ENCODE measurements at places on chromosomes 3 and 15.

- DNase-seq = peak; percentile 23
Measured at GRCh38 chr3:188345223-188345622, 191.3 kb downstream of the LPP start.

- DNase-seq = no peak
Measured at GRCh38 chr3:173135059-173135458, 6.0 kb downstream of the SPATA16 start.

- DNase-seq = no peak
Measured at GRCh38 chr15:92462424-92463125, 68.9 kb downstream of the ST8SIA2 start.

- DNase-seq = no peak
Measured at GRCh38 chr3:138222942-138223287, 35.8 kb downstream of the ARMC8 start.

GRCh38 chr15:68177742-68178141 lies 27.4 kb downstream of the CALML4 start:
- no peak for DNase-seq

DNA sequence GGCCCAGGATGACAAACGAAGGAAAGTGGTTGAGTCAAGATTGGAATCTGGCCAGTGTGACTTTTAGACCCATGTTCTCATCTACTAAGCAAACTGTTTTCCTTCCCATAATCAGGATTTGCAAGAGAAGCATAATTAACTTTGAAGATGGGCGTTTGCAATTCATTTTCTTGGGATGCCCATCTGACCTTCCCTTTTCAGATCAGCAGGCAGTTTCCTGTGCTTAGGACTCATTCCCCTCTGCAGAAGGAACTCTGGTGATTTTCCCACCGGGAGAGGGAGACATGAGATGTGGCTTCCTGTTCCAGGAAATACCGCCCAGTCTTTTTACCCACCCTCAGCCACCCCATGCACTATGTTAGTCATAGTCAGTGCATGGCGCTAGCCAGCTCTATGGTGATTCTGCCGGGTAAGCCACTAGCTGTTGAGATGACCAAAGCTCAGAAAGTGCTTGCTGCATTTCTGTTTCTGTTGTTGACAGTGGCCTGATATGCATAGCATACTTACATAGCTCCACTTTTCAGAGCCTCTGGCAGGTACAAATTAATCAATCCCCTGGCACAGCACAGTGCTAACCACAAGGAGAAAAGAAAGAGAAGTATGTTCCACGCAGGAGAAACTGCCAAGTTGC lies 129.4 kb downstream of the VGLL4 start:
- peak; percentile 32 for DNase-seq
